ENCODE measurements at places on chromosomes 11 and 22.

DNA sequence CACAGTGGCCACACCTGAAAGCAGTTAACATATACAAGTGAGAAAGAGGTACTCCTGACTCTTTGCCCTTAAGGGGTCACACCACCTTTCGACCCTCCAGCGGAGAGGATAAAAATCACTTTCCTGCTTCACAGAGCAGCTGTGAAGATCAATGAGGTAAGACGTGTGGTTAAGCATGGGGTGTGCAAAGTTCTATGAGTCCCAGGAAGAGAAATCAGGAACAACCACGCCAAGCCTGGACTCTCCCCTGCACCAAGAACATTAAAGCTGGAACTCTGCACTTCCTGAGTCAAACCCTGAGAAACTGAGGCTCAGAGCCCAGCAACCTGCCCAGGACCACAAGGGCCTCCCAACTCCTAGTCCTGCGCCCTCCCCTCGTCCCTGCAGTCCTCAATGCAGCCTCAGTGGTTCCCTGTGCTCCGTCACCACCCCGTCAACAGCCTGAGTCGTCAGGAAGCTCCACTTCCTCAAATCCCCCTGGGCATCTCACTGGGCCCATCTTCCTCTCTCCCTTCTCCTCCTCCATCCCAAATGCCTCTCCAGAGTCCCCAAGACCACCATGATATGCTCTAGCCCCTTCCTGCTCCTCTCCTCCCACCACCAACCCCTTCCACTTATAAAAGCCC, 17.7 kb downstream of the TNKS1BP1 start:
- no peak for DNase-seq

GRCh38 chr11:829847-830294, 2.2 kb downstream of the CRACR2B start:
- DNase-seq: no peak

DNA sequence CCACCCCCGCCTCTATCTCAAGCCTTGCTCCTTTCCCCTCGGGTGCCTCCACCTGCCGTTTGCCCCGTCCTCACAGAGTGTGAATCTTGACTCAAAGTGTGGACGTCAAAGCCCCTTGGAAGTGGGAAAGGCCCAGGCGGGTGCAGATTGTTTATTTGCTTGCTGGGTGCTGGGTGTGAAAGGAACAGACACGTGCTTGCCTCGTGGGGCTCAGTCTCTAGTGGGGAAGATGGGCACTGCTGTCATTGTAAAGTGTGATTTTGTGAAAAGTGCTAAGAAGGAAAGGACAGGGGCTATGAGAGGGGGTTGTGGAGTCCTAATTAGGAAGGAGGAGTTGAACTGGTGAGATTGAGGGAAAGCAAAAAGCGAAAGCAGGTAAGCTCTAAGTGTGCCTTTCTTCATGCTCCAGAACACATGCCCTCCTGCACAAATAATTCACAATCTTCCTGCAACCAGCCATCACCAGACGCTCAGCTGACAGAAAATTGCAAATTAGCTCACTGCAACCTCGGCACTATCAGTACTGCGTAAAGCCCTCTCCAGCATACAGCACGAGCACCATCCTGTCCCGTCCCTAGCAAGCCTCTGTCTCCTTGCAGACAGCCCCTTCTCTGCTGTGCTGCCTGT, 9.7 kb upstream of the GCAT start:
- no peak for DNase-seq

GRCh38 chr11:91081440-91082043, 858.7 kb upstream of the CHORDC1 start:
- DNase-seq: no peak

DNA sequence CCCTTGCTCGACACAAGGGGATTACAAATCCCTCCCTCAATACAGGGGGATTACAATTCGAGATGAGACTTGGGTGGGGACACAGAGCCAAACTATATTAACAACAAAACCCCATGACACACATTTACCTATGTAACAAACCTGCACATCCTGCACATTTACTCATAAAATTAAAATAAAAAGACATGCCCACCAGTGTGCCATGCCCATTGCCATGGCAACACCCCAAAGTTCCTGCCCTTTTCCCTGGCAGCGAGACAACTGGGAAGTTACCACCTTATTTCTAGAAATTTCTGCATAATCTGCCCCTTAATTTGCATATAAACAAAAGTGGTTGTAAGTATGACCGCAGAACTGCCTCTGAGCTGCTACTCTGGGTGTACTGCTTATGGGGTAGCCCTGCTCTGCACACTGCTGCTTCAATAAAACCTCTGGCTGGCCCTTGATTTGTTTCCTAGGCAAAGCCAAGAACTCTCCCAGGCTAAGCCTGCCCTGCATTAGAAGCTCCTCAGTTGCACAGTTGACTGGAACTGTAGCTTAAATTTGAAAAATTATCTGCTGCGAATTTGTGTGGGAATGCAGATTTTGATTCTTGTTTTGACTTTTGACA, 8.6 kb upstream of the INCENP start:
- DNase-seq: no peak

DNA sequence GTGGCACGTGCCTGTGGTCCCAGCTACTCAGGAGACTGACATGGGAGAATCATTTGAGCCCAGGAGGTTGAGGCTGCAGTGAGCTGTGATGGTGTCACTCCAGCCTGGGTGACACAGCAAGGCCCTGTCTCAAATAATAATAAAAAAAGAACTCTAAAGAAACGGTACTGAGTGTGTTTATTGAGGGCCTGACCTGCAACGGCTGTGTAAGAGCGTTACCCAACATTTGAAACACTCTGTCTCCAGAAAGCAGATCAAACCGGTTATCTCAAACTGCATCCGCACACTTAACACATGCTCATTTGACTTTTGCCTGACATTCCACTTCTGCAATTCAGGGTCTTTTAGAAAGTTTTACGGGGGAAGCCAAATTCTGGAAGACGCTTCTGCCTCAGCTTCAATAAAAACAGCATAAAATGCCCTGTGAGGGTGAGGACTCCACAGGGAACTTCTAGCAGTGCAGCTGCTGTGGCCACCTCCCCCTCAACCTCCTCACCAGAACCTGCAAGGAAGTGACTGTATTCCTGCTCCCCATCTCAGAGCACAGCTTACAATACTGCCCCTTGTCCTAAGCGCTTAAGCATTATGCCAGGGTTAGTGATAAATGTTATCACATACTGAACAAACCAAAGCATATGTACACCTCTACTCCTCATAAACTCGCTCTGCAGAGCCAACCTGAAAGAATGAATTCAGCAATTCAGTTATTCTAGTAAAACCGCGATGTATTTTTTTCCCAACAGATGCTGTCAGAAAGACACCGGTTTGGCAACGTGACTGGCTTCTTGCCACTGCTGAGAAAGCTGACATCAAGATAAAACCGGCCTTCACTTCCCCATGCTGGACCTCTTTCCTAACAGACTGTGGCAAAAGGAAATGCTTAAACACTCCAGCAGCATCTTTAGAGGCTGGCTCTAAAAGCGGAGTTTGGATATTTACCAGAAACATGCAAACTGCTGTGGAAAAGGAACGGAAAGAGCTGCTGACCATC, 52.2 kb downstream of the PRDM10 start:
- no peak for DNase-seq

GRCh38 chr11:27860811-27861210, 160.6 kb upstream of the BDNF start:
- peak; percentile 39 for DNase-seq

DNA sequence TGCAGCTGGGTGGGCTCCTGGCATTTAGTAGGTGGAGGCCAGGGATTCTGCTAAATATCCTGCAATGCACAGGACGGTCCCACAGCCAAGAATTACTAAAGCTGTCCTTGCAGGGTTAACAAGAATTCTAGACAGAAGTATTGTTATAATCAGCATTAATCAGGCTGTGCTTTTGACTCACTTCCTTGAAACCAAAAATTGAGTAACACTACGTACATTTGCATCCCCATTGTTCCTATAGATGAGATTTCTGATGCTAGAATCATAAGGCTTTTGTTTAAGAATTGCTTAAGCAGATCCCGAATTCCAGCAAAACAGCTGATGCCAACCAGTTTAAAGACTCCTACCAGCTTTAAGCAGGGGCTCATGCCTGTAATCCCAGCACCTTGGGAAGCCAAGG, 11.4 kb downstream of the SLC6A5 start:
- DNase-seq: no peak

GRCh38 chr11:2741377-2742131, 41.8 kb upstream of the KCNQ1OT1 start:
- DNase-seq: peak; percentile 60
